A375 (cell line): ENCODE measurements at places on chromosomes 5 and 9. TPM values are rescaled to one million over a fixed set of nuclear protein-coding genes. Genes with fewer than 3 reads are reported as not detected.

The FBP2 gene
- not detected in 2 replicates for total RNA-seq

The NFX1 gene
- 28.9 and 32.3 TPM in 2 replicates for total RNA-seq

The RGS7BP gene
- total RNA-seq = not detected in 2 replicates

The DAPK1 gene
- total RNA-seq = 0.58 and 2.1 TPM in 2 replicates

The RBM22 gene
- 43.1 and 47.6 TPM in 2 replicates for total RNA-seq

The PCDHB11 gene
- total RNA-seq = 2.7 and 3.9 TPM in 2 replicates

The BAAT gene
- total RNA-seq = 0.05 and 0.08 TPM in 2 replicates
